Purkinje cell (primary cell): ENCODE measurements at places on chromosomes 7 and 10. TPM values are rescaled to one million over a fixed set of nuclear protein-coding genes. Genes with fewer than 3 reads are reported as not detected.

CLIP2 gene
- 3.2 and 5.3 TPM in 2 replicates for polyA plus RNA-seq

ZNF655 gene
- 25.2 and 29.7 TPM in 2 replicates for polyA plus RNA-seq

CFTR gene
- 1.6 TPM in 1 of 2 replicates, not detected in the other for polyA plus RNA-seq

RBP3 gene
- polyA plus RNA-seq, result not detected in 2 replicates

CTTNBP2 gene
- polyA plus RNA-seq, result 142 and 156 TPM in 2 replicates

ICA1 gene
- 4.6 and 6.5 TPM in 2 replicates for polyA plus RNA-seq

NPC1L1 gene
- polyA plus RNA-seq, result not detected in 2 replicates

ANKRD2 gene
- 1.3 TPM in 2 replicates for polyA plus RNA-seq

TRIM50 gene
- not detected in 2 replicates for polyA plus RNA-seq

SLC29A3 gene
- polyA plus RNA-seq, result 0.60 and 2.2 TPM in 2 replicates

ZNF853 gene
- polyA plus RNA-seq, result not detected in 2 replicates

AKR1D1 gene
- polyA plus RNA-seq, result not detected in 2 replicates
